Kidney capillary endothelial cell (primary cell): ENCODE measurements at places on chromosomes 2 and 18.

DNA sequence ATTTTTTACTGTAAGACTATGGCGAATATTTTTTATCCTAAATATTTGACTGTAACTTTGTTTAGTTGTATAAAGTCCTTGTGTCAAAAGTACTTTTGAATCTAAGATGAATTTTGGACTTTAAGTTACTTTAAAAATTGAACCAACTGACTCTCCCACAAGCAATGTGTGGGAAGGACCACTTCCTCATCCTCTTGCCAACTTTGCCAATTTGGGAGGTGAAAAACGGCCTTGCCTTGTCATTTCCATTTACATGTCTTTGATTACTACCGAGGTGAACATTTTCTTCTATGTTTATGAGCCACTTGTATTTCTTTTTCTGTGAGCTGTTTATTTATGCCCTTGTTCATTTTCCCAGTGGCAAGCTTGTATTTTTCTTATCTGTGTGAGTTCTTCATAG, 12.8 kb upstream of the MSGN1 start:
- no peak for DNase-seq

DNA sequence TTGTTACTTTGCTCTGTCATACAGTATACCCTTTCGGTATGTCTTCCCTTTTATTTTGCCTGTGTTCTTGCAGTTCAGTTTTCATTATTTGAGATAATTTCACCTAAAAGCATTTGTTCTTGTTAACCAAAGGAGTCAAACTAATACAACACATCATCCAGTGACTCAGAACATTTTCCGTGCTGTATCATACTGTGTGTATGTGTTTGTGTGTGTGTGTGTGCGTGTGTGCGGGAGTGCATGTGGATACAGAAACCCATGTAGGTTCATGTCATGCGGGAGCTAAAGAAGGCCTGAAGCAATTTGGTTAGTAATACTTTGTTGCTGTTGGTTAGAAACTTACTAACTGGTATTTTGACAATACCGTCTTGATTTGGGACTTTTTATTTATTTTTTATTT, 60.0 kb downstream of the CEP192 start:
- DNase-seq: peak; percentile 7

DNA sequence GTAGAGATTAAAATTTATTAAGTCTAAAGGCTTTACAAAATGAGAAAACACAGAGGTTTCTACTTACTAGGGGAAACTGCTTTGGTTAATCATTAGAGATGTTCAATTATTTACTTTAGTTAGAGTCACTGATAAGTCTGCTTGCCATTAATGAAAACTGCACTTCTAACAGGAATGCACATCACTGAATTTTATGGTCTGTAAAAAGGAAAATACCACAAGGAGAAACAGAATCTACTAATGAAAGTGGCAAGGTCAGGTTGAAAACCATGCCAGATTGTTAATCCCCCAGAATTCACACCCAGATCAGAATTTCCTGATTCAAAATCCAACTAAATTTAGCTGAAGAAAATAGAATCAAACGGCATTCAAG, 90.5 kb upstream of the GRB14 start:
- DNase-seq: no peak

DNA sequence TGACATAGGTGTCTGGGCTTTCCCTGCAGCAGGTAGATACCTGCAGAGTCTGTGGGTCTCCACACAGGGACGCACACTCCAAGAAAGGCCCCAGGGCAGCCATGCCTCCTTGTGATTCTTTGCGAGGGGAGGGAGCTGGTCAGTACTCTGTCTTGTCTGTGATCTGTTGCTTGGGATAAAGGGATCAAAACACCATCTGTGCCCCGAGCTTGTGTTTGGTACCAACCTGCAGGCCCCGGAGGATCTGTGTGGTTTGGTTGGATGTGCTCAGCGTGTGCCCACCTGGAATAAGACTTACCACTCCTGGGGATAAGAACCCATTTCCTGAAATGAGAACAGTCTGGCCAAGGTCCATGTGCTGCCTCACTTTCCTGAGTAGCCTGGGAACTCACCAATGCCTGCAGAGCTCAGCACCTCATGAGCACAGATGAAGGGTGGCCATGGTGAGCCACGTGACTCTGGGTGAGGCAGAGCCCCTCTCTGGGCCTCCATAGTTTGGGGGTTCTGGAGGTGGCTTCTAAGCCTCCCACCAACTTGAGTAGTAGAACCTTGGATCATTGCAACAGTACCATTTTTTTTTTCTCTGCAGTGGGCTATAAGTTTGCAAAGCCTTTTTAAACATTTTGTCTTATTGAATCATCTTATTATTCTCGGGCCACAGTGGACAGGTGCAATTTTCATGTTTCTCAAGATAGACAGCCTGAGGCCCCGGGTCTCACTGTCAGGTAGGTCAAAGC, 134.8 kb downstream of the DDX1 start:
- DNase-seq: no peak

DNA sequence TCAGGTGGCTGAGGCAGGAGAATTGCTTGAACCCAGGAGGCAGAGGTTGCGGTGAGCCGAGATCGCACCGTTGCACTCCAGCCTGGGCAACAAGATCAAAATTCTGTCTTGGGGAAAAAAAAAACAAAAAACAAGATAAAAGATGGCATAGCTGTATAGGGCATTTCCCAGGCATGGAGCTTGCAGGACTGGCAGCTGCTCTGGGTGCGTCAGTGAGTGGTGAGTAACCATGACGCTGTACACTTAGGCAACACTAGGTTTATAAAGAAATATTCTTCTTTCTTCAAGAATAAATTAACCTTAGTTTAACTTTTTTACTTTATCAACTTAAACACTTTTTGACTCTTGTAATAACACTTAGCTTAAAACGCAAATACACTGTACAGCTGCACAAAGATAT, 15.4 kb downstream of the TGOLN2 start:
- DNase-seq: no peak

DNA sequence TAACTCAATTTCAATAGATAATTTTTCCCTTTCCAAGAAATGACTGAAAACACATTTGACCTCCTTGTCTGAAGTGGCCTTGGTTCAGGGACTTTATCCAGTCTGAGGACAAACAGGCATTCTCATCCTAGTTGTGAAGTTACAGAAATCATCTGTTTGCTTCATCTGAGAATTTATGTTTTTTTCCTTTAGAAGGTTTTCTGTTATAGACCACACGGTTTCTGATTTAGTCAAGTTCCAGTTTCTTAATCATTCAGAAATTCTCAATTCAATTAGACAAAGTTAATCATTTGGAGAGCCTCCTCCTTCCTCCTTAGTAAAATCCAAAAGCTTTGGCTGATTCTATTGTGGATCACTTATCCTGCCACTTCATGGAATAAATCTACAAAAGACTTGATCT, 60.9 kb downstream of the ICOS start:
- no peak for DNase-seq

DNA sequence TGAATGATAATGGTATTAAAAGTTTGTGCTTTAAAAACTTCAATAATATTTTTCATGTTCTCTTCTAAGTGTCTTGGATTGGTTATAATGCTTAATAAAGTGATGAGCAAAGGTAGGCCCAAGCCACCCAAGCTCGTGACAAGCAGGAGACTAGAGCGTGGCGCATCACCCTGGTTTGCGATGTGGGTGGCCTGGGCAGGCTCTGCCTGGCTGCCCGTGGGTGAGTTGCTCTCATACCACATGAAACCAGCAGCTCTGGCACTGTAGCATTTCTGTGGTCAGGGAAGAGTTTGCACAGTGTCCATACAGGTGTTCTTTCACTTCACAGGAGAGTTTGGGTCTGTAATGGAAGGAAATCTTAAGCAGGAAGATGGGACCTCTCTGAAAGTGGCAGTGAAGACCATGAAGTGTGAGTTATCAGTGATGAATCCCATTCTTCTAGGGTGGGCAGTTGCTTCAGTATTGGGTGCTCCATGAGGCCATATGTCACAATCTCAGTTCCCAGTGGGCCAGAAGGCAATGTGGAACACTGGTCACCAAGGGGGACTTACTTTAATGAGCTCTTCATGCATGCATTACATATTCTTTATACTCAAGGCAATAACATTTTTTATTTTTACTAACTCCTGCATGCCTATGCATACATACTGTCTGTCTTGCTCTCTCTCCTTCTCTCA, 51.4 kb upstream of the TMEM87B start:
- no peak for DNase-seq

DNA sequence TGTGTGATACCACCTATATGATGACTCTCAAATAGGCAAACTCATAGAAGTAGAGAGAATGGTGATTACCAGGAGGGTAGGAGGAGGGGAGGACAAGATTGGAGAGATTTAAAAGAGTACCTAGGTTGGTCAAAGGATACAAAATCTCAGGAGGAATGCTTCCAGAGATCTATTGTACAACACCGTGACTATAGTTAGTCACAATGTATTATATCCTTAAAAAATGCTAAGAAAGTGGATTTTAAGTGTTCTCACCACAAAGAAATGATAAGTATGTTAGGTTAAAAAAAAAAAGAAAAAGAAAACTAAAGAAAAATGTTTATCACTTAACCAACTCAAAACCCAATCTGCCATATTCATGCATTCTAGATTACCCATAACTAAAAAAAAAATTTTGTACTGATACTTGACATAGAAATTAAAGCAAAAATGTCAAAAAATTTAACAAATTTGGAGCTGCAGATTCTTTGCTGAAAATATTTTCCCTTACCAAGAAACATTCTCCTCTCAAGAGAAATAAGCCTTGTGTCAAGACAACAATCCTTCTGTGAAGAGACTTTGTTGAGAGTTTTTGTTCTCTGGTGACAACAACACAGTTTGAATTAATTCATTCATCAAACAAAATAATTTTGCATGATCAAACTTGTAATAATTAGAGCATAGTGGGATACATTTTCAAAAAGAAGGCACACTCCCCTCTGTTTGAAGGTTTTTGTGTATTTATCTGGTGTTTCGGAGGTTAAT, 213.1 kb downstream of the DNER start:
- no peak for DNase-seq

GRCh38 chr18:59779979-59780378, 82.8 kb upstream of the CCBE1 start:
- peak; percentile 59 for DNase-seq

- no peak for DNase-seq
Observed at GRCh38 chr2:32246911-32247310, 17.8 kb downstream of the NLRC4 start.

GRCh38 chr2:149430743-149431736, 100.7 kb downstream of the LYPD6 start:
- DNase-seq: no peak

DNA sequence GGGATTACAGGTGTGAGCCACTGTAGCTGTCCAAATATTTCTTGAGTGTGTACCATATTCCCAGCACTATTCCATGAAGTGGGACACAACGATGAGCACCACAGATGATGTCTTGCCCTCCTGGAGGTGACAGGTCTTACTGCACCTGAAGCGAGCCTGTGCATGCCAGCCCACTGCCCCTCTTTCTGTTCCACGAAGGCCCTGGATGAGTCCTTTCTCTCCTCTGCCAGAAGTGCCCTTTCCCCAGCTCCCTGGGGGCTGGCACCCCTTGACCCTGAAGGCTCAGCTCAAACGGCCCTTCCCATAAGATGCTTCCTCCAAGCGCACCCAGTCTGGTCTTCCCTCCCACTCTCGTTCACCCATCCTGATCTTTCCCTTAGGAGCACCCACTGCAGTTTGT, 5.5 kb downstream of the ATP6V1B1 start:
- DNase-seq: no peak

- DNase-seq: no peak
Observed at GRCh38 chr2:215366440-215367032, 54.7 kb downstream of the ATIC start.

DNA sequence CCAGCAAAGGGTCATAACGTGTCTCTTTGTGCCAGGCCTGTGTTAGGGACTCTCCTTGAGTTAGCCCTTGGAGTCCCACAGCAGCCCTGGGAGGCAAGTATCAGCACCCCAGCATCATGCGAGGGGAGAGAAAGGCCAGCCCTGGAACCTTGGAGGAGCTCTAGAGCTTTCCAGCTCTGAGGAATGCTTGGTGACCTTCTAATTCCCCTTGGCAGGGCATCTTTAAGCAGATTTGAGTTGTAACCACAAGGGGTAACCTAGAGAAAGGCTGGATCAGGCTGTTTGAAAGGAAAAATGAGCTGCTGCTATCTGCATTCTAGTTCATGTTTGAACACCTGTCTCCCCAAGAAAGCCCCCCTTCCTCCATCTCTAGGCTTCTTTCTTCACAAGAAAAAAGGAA, 23.8 kb upstream of the ODC1 start:
- no peak for DNase-seq

GRCh38 chr18:29311580-29311979, 1134.7 kb upstream of the CDH2 start:
- no peak for DNase-seq

DNA sequence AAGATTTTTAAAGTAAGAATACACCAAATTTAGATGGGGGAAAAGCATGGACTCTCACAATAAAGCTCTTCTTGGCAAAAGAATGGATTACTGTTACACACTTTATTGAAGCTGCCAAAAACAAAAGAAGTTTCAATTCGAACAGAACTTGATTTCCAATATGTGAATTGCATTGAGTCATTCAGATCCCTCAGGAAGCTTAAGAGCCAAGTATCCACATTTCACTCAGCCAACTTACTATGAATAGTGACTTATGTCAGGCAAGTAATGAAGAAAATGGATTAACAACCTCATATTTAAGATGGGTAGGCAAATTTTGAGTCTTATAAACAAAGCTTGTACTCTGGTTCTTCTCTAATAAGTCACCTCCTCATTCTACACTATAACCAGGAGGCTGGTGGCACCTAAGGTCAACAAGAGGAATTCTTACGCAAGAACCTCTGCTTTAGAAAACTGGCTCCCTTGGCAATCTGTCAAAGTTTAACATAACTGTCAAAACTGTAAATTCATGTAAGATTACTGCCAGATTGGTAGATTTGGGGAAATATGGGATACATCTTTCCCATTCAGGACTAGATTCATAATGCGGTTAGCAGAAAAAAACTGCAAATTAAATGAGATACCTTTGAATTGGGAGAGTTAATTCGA, 6.0 kb downstream of the HADHA start:
- DNase-seq: no peak

DNA sequence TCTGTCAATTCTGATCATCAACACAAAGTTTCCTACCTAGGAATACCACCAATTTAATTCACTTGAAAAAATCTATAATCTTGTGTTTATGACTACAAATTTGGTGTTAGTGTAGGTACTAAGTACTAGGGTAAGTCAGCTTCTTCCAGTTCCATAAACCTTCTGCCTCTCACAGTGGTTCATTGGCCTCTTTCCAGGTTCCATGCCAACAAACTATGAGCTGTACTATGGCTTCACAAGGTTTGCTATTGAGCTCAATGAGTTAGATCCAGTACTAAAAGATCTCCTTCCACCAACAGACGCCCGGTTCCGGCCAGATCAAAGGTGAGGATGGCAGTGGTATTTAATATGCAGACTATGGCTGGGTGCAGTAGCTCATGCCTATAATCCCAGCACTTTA, 58.8 kb downstream of the PRKRA start:
- DNase-seq: no peak

DNA sequence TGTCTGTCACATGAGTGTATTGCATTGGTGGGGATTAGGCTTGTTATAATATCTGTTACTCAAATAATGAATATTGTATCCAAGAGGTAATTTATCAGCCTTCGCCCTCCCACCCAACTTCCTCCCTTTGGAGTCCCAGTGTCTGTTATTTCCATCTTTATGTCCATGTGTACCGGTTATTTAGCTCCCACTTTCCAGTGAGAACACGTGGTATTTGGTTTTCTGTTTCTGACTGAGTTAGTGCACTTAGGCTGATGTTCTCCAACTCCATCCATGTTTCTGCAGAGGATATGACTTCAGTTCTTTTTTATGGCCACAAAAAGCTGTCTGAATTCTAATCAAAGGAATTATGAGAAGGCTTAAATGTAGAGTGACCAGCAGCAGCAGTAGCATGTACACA, 104.0 kb upstream of the ARHGAP28 start:
- DNase-seq: no peak
